ENCODE measurements at places on chromosomes 16 and 17. TPM values are rescaled to one million over a fixed set of nuclear protein-coding genes. Genes with fewer than 3 reads are reported as not detected.

The CDT1 gene
- total RNA-seq = not detected

DNA sequence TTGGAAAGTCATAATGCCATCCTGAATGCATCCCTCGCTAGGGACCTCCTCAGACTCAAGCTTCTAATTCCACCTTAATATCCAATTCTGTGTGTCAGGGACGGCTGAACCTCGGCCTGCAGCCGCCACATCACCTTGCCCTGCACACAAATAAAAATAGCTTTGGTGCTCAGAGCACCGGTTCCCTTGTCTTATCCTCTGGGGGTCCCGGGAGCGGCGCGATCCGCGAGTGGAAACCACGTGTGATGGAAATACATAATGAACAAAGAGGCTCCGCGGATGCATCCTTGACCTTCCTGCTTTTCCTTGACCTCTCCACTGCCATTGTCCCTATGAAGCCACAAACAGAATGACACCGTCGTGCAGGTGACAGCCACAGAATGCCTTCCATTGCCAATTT lies 143.4 kb downstream of the ZNF423 start:
- no peak for DNase-seq

The BIRC5 gene
- 0.11 TPM for total RNA-seq

GRCh38 chr17:42845918-42846593 lies 1.7 kb downstream of the AOC2 start:
- DNase-seq = no peak

- no peak for DNase-seq
Observed at GRCh38 chr16:84917492-84917891, 93.8 kb downstream of the ZDHHC7 start.

GRCh38 chr17:45222289-45222995 lies 757 bp downstream of the FMNL1 start:
- no peak for DNase-seq

The PERCC1 gene
- not detected for total RNA-seq

GRCh38 chr17:31467502-31468256 lies 76.2 kb downstream of the RAB11FIP4 start:
- DNase-seq = no peak

DNA sequence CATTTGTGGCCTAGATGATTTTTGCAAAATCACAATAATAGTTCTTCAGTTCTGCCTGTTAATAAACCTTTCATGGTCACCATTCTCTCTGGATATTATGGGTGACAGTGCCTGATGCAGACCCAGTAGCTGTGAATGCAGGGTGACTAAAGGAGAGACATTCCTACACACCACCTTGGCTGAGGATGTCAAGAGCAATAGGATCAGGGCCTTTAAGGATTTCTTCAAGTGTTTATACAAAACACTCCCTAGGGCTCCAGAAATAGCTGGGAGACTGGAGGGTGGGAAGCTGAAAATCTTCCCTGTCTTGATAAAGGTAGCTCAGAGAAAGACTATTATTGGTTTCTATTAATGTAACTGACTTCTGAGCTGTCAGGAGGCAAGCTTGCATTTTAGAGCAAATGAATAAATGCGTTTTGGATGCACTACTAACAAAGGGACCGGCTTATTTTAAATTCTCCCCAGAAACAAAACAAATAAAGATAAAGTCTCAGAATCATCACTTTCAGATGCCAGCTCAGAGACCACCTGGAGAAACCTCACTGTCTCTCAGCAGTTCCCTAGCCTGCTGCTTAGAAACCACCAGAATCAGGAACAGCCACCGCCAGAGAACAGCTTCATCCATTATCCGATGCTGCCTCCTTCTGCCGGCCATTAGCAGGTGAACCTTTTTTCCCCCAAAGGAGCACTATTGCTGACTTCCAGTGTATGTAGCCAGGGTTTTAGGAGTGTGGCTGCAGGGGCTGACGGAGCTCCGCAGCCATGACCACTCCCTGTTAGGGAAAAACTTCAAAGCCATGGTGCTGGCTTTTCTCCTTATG lies 171.4 kb upstream of the DYNLRB2 start:
- DNase-seq = no peak

GRCh38 chr17:44983563-44983962 lies 15.5 kb upstream of the C1QL1 start:
- DNase-seq = no peak

DNA sequence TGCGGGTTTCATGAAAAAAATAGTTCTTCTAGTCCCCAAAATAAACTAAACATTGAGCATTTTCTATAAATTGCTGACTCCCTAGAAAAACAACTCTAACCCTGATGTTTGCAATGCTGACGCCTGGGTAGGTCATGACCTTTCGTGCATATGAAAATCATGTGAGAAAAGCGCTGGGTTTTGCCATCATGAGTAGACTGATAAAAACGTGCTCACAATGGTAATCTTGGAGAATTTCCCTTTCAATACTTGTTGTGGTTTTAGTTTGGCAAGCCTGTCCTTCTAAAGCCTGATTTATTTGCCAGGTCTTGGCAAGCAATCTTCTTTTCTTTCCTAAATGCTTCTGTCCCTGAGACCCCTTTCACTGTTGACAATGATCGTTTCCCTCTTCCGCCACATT lies 4.0 kb upstream of the CLEC10A start:
- peak; percentile 40 for DNase-seq

The DPEP3 gene
- total RNA-seq = not detected

- no peak for DNase-seq
Observed at GRCh38 chr16:85678821-85679220, 9.9 kb downstream of the GINS2 start.

GRCh38 chr16:57149391-57149790 lies 36.4 kb downstream of the PSME3IP1 start:
- no peak for DNase-seq

DNA sequence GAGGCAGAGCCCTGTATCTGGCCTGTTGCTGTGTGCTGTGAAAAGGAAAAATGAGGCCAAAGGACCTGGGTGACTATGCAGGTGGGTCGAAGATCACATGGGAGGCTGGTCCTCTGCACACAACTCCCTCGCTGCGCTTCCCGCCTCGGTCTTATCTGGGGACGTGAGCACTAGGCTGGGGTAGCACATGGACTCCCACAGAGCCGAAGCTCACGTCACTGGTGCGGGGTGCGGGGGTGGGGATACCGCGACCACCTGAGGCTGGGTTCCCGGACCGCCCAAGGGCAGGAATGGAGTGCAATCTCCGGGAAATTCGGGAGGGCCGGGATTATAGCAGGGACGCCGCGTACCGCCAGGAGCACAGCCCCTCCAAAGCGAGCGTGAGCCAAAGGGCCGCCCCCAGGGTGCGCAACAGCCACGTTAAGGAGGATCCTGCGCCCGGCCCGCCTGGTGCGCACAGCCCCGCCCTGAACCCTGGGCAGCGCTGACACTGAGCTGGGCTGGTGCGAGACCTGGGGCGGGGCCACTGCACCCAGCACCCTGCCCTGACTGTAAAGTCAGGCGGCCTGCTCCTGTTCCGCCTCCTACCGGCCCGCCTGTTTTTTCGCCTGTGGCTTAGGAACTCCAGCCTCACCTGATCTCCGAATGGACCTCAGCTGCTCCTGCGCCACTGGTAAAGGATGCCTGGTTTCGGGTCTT lies 4.8 kb downstream of the MT1A start:
- peak; percentile 50 for DNase-seq

DNA sequence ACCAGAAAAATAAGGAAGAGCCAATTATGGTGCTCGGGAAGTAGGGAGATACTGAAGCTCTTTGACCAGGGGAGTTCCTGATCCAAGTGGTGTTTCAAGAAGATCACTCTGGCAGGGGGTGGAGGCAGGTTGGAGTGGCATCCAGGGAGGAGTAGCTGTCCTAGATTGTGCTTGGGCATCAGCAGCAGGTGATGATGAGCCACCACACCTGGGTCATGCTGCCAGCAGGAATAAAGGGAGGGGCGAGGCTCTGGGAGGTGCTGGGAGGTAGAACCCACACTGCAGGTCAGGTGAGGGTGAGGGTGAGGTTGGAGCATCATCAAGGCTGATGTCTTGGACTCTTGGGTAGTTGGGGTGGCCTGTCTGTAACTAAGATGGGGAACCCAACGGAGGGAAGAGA lies 35.4 kb upstream of the ADGRG1 start:
- no peak for DNase-seq

DNA sequence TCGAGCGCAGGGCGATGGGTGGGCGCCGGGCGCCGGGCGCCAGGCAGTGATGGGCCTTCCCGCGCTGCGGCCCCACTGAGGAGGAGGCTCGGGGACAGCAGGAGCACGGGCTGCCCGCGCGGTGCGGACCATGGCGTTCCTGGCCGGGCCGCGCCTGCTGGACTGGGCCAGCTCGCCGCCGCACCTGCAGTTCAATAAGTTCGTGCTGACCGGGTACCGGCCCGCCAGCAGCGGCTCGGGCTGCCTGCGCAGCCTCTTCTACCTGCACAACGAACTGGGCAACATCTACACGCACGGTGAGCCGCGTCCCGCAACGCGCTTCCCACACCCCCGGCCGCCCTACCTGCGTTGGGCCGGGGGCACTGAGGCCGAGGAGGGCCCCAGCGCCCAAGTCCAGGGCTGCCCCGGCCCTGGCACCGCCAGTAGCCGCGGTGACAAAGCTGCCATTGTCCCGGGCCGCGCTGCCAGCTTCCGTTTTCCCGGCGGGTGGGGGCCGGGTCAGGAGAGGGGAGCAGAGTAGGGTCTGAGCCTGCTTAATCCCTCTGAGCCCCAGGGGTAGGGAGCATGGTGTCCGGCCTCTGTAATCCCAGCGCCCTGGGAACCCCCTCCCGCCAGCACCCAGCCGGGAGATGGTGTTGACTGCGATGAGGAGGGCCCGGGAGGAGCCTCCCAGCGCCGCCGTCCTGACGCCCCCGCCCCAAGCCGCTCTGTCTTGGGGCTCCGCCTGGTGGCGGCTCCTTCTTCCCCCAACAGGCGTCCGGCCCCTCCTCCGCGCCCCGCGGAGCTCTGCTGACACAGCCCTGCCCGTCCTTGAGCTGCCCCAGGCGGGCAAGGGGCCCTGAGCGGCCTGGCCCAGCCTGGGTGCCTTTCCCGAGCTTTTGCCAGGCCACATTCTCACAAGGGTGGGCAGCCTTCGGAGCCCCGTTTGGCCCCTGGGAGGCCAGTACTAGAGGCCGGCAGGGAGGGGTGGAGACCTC lies 685 bp downstream of the PAQR4 start:
- DNase-seq = no peak

- DNase-seq = no peak
Observed at GRCh38 chr17:80899402-80900268, 92.0 kb upstream of the CHMP6 start.

DNA sequence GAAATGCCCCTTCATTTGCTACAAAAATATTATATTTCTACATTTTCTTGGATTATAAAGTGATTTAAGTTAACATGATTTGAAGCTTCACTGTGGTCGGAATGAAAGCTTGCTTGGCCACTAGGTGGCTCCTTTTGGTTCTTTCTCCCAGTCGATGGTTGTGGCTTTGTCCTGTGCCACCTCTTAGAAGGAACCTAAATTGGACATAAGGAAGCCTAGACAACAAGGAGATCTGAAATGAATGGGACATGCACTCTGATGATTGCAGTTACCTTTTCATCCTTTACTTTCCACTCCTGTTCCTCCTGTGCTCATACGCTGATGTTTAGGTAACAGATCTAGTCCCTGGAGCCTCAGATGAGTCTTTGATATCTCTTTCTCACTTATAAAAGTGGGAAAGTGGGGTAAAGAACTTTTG lies 39.2 kb downstream of the FTO start:
- DNase-seq = no peak

- no peak for DNase-seq
Observed at GRCh38 chr17:18300725-18301480, 13.9 kb downstream of the TOP3A start.
